ENCODE measurements at places on chromosomes 7 and 10.

- no peak for DNase-seq
These were observed 26.2 kb upstream of the TRIM24 start for GRCh38 chr7:138433583-138434443.

GRCh38 chr7:76353744-76354143 is 5.0 kb downstream of the YWHAG start:
- no peak for DNase-seq

GRCh38 chr7:133887459-133887858 is 239.7 kb upstream of the LRGUK start:
- DNase-seq = no peak

GRCh38 chr10:64275774-64276173 is 754.6 kb downstream of the REEP3 start:
- DNase-seq = no peak
